GM12891 (cell line): ENCODE measurements at places on chromosomes 3 and 15.

- DNase-seq: no peak
These were observed 23.4 kb upstream of the ZFAND6 start for GRCh38 chr15:80036071-80036470.

DNA sequence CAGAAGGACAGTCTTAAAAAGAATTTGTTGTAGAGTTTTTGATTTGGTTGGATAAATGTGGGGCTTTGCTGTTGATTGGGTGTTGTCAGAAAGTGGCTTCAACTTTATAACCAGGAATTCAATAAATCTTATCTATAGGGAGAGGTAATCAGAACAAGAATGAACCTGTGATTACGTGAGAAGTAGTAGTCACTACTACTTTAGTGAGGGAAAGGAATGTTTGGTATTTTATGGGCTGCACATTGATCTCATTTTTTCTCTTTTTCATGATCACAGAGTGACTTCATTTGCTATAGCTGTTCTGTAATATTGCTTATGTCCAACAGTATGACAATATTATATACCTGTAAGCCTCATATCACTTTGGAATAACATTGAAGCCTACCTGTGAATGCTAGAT, 485.2 kb upstream of the BCHE start:
- no peak for DNase-seq

GRCh38 chr15:22995795-22996194, 15.6 kb upstream of the CYFIP1 start:
- no peak for DNase-seq

- DNase-seq: no peak
These were observed 10.0 kb upstream of the SLC22A13 start for GRCh38 chr3:38255627-38256026.

GRCh38 chr3:151843275-151843674, 29.4 kb downstream of the AADAC start:
- DNase-seq: no peak

- DNase-seq: no peak
These were observed 51.5 kb upstream of the AGTR1 start for GRCh38 chr3:148646126-148646665.

DNA sequence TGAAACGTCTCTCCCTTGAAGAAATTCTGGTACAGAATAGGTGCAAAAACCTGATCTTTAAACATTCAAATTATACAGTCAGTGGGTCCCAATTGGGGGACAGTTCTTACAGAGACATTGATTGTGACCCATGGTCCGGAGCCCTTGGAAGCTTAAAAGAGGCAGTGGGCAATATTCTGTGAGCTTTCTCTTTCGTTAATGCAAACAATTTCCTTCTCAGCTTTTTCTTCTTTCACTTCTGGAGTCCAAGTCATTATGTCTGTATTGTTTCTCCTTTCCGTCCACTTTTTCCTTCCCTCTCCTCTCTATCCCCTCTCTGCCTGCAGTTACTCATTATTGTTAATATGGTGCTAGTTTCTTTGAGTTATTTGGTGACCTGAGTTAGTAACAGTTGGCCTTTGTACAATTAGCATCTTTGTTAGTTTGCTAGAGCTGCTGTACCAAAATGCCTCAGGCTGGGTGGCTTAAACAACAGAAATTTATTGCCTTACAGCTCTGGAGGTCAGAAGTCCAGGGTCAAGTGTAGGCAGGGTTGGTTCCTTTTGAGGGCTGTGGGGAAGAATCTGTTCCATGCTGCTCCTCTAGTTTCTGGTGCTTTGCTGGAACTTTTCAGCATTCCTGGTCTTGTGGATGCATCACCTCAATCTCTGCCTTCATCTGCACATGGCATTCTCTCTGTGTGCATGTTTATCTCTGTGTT, 102.6 kb downstream of the GMPS start:
- DNase-seq: peak; percentile 21

- DNase-seq: no peak
These were observed 193.1 kb upstream of the LPP start for GRCh38 chr3:187960820-187961219.

GRCh38 chr3:28467414-28467813, 118.8 kb upstream of the AZI2 start:
- no peak for DNase-seq

DNA sequence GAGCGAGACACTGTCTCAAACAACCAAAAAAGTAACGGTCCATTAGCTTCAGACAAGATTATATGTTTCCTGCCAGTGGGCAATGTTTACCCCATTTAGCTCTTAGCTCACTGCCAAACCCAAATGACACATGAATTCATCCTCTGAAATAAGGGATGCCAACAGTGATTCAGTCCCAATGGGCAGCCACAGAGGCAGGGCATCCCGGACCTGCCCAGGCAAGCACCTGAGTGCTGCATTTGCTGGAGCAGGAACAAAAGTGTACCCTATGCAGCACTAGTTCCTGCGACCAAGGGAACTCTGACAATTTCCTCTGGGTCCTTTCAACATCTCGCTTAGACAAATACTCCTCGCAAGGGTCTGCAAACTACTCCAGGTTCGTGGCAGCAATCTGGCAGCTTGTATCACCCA, 8.0 kb downstream of the IP6K2 start:
- no peak for DNase-seq

GRCh38 chr15:31264559-31265089, 62.0 kb upstream of the KLF13 start:
- DNase-seq: no peak

DNA sequence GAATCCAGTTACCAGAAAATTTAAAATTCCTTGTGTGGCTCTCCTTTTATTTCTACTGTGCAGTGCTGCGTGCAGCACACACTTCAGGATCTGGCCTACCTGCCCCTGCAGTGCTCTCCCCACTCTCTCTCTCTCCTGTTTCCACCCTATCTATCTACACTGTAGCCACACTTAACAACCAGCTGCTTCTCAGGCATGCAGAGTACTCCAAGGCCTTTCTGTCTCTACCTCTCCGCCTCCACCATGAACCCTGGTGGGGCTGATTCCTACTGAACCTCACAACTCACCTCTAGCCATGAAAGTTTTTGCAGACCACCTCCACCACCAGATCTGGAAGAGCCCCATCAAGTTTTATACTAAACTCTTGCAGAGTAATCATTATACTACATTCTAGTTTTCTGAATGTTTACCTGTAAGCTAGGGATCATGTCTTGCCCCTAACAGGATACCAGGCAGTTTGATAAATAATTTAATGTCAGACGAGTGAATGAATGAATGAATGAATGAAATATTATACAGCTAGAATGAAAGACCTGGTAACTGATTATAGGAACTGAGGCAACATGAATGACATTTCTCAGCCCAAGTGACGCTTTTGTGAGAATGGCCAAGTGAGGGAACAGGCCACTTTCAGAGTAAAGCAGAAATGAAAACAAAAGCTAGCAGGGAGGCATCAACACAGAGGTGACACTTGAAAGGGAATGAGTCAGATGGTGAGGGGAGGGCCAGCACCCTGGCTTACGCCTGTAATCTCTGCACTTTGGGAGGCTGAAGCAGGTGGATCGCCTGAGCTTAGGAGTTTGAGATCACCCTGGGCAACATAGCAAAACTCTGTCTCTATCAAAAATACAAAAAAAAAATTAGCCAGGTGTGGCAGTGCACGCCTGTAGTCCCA, 363.5 kb downstream of the FOXP1 start:
- DNase-seq: no peak

- no peak for DNase-seq
These were observed 129.7 kb downstream of the NR2E3 start for GRCh38 chr15:71939981-71940588.

- DNase-seq: no peak
These were observed 88.1 kb downstream of the MEX3B start for GRCh38 chr15:81957698-81958097.

DNA sequence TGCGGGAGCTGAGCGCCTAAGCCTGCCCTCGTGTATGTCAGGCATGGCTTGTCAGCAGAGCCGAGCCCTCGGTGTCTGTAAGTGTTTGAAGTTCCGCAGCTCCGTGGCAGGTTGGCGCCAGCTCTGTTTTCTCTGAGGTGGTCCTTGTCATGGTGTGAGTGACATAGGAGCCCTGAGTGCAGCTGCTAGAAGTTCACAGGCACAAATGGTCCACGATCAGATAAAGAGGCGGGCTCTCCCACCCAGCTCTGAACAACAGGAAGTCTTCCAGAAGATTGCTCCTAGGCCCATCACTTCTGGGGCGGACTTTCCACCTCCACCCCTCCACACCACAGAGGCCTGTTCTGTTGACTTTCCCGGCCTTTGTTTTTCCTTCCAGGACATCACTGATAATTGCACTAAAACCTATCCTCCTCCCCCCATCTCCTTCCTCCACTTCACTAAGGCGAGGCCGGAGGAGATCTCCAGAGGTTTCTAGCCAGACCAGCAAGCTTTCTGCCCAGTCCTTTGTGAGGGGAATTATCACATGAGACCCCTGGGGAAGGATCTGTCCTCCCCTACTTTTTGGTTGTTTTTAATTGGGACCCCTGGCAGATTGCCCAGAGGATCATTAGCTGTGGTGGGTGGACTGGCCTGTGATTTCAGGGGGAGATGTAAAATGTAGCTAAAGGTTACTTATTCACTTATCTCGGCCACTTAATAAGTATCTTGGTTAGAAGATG, 19.9 kb downstream of the ITPR1 start:
- no peak for DNase-seq

GRCh38 chr3:40057786-40058185, 248.4 kb downstream of the MYRIP start:
- DNase-seq: no peak

DNA sequence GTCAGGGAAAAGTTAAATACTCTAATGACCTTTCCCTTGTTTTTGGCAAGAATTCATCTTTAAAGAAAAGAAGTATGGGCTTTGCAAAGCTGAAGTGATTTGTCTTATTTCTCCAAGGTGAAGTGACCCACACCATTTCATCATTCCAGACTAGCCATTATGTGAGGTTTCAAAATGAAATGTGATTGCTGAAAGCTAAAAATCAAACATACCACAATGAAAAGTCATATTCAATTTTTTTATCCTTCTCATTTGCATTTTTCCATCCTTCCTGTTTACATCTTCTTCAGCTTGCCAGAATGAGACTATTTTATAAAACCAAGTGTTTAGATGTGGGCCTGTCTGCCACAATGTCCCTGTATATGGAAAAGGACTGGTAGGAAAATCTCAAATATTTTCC, 142.3 kb upstream of the STRIT1 start:
- DNase-seq: no peak

DNA sequence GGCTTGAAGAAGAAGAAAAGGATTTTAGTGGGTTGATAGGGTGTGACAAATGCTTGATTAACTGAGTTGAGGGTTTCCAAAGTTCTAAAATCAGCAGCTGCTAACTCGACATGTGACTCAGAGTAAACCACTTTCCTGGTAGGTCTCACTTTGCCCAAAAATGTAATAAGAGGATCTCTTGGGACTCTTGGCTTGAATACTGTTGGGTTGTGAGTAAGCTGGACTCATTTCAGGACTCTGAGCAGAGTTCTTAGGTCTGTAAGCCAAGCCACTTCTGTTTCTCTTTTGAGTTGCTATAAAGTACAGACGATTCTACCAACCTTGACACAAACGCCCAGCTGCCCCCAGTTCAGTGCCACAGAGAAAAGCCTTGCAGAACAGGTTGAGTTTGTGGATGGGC, 241.1 kb downstream of the ZNF621 start:
- DNase-seq: no peak

DNA sequence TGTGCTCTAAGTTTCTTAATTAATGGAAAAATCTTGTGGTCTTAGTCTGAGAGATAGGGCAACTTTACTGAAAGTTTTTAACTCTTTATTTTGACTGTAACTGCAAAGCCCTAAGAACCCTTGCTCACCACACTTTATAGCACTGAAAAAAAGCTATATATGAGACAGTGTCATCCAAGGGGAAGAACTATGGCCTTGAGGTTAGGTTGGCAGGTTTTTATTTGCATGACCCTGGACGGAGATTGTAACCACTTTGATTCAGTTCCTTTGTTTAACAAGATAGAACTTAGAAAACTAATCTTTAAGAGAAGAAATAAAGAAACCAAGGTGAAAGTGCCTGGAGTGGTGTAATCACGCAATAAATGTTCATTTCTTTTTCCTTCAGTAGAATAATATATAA, 30.6 kb upstream of the LYSMD4 start:
- DNase-seq: no peak

GRCh38 chr3:123907720-123908119, 23.6 kb upstream of the MYLK start:
- no peak for DNase-seq

DNA sequence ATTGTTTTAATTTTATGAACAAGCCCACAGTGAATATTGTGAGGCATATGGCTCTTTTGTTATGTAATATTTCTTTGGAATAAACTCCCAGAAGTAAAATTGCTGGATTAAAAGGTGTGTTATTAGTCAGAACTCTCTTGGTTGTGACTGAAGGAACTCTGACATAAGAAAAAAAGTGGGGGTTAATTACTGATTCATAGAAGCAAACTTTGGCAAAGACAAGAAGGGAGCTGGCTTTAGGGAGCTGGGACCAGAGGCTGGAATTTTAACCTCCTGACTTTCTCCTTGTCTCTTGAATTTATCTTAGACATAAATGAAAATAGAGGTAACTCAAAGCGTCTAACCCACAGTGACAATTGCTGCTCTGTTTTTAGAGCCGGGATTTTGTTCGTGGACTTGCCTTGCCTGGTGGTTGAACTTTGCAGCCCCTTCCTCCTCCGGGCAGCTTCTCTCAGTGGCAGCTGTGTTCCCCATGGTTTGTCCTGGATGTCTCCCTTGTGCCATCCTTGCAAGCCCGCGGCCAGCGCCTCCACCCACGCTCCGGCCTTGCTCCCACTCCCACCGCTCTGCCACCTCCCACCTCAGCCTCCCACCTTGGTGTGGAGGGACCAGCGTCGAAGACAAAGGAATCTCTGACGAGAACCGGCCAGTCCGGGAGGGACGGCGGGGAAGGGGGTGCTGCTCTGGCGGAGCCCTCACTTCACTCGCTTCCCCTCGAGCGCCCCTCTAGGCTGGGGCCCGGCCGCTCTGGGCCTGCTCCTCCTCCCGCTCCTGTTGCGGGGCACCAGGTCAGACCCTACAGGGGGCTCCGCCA, 28.0 kb downstream of the ARHGAP31 start:
- no peak for DNase-seq

- no peak for DNase-seq
These were observed 228.6 kb downstream of the UBE2E2 start for GRCh38 chr3:23431764-23432163.

DNA sequence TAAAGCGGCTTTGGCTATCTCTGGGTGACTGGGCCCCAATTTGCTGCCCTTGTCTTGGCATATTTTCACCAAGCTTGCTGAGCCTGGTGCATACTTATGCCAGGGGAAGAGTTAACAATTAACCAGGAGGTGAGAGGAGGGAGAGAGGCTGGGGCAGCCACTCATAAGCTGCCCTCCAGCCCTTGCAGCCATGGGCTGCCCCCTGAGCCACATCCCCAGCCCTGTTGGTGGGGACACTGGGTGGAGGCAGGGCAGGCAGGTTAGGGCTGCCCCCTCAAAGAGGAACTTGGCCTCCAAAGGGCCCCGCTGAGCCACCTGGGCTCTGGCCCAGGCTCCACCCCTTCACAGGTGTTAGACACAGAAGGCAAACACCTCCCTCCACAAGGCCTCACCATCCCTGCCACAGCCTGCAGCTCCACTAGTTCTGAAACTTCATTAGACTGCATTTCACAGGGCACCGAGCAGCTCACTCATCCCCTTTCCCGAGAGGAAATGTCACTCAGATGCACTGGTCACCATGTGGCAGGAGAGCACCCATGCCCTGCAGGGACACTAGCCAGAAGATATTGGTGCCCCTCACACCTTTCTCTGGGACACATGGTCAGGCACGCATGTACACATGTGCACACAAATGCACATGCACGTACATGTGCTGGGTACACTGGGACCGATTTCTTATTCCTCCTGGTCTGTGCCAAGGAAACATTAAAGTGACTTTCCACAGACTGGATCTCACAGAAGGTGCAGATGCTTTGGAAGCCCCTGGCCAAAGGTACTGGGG, 20.2 kb downstream of the AMOTL2 start:
- DNase-seq: no peak
